Erythroblast (primary cell): ENCODE measurements at places on chromosomes 11 and 22.
A peak's percentile ranks its signal among the peaks of the same experiment; 100 is the strongest.

DNA sequence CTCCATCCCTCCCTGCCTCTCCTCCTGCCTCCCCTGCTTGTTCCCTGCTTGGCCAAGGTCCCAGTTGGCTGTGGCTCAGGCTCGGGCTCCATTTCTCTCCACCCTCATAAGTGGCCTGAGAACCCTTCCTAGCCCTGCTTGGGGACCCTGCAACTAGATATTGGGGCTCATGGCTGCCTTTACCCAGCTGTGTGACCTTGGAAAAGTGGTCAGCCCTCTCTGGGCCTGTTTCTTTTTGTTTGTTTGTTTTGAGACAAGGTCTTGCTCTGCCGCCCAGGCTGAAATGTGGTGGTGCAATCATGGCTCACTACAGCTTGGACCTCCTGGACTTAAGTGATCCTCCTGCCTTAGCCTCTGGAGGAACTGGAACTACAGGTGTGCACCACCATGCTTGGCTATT is 20.3 kb upstream of the CABP2 start:
- no peak for DNase-seq

DNA sequence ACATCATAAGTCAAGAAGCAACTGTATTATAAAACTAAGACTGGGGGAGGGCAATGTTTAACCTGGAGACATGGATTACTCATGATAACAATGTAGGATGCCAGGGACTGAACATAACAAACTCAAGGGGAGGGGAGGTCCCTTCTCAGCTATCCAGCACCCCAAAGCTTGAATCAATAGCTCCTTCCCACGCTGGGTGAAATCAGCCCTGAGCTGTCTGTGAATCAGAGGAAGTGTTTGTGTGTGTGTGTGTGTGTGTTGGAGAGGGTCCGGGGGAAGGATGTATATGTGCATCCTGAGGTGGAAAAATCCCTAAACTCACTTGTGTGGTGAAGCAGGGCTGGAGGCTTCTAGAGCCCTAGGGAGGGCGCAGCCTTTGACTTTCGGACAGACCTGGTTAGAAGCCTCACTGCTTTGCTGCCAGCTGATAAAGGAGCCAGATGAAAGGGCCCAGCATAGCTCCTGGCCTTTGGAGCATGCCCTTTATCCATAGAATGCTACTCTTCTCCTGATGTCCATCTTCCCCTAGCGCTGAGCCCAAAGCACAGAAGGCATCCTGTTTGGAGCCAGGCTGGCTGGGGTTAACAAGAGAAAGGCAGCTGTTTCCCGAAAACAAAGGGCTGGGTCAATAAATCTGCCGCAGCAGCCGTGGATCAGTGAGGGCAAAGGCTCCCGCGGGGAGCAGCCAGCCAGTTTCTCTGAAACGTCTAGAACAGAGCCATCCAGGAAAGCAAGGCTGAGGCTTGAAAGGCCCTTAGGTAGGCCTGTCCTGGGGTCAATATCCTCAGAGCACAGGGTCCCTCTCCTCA is 35.8 kb downstream of the TNKS1BP1 start:
- DNase-seq: no peak

- no peak for DNase-seq
Observed at GRCh38 chr11:38046571-38047135, 1448.6 kb upstream of the RAG2 start.

DNA sequence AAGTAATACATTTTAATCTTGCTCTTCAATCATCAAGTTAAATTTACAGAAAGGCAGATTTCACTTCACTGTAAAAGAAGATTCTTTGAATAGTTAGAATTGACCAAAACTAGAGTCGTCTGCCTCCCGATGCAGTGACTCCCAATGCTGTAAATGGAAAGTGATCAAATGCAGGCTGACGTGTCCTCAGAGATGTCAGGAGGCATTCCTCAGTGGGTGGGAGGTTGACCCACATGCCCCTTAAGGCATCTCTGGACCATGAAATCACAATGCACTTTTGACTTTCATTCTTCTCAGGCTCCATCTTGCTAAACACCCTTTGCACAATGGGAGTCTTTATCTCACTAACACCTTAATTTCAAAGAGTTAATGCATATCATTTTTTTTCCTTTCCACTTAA is 19.0 kb upstream of the CECR2 start:
- DNase-seq: no peak

GRCh38 chr11:701741-702461 is 4.1 kb upstream of the EPS8L2 start:
- peak; percentile 39 for DNase-seq
